ENCODE measurements at places on chromosomes 11 and 22.

DNA sequence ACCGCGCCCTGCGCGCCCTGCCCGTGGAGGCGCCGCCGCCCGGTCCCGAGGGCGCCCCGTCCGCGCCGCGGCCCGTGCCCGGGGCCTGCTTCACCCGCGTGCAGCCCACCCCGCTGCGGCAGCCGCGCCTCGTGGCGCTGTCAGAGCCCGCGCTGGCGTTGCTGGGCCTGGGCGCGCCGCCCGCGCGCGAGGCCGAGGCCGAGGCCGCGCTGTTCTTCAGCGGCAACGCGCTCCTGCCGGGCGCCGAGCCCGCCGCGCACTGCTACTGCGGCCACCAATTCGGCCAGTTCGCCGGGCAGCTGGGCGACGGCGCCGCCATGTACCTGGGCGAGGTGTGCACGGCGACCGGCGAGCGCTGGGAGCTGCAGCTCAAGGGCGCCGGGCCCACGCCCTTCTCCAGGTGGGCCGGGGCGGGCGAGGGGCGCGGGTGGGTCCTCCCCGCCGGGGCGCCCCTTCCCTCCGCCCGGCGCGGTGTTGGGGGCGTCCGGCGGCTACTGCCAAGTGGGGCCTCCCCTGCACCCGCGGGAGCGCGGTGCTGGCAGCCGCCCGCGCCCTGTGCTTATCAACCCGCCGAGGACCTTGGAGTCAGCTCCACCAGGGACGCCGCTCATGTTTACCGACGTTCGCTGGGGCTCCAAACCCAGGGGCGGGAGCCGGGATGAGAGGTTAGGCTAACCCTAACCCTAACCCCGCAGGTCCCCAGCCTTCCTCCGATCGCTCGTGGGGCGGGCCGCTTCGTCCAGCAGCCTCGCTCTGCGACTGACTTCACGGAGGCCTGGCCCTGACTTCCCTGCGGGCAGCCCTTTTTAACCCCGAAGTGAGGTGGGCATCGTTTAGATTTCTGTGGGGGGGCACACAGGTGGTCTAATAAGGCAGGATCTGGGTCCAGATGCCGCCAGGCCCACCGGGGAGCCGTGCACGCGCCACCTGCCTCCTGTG is 649 bp downstream of the SELENOO start:
- DNase-seq, result no peak

DNA sequence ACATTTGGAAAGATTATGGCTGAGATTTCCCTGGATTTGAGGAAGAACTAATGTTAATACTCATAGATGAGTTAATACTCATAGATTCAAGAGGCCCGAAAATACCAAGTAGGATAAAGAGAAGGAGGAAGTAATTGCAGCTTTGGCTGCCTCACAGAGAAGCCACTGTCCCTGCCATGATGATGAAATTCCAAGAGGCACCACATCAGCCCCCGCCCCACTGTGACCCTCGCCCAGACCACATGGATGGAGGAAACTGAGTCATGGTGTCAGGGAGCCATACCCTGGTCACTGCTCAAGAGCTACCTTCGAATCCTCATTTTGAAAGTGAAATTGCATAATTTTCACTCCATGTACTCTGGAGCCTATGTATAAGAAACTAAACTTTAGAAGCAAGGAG is 92.9 kb upstream of the SLC22A12 start:
- DNase-seq, result no peak

DNA sequence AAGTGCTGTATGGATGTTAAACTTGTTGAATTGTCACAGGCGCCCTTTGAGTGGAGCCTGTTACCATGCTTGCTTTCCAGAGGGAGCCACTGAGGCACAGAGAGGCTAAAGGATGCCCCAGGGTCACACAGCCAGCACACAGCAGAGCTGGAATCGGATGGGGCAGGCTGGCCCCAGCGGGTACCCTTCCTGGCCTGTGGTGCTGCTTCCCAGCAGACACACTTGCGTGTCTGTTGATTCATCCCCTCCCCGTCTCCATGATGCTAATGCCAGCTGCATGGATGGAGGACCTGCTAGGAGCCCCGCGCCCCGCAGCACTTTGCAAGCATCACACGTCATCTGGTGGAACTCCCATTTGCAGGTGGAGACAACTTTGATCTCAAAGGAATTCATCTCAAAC is 52.4 kb upstream of the SHISAL1 start:
- DNase-seq, result no peak

DNA sequence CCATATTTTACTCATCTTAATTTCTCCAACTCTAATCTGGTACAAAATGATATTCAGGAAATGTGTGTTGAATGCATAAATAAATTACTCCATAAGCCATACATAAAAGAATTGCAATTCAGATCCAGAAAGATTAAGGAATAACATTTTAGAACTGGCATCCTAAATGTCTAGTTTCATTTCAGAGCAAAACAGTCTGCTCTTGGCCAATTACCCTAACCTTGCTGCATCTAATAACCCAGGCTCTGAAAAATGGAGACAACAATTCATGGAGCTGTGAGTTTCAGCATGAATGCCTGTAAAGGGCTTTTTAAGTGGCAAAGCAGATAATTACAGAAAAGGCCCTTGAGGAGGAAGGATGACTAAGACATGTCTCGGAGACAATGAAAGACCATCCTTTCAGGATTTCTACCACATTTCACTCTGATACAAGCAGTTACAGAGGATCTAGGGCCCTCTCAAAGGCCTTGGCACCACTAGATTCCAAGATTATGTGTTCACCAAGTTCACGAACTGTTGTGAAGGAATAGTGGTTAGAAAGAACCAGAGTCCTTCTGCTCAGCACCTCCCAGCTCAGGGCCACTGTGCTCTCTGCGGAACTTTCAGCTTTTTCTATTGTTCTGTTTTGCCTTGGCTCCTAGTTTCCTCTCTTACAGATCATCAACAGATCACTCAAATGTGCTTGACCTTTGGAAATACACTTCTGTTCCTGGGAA is 157.6 kb upstream of the BLID start:
- peak; percentile 12 for DNase-seq

DNA sequence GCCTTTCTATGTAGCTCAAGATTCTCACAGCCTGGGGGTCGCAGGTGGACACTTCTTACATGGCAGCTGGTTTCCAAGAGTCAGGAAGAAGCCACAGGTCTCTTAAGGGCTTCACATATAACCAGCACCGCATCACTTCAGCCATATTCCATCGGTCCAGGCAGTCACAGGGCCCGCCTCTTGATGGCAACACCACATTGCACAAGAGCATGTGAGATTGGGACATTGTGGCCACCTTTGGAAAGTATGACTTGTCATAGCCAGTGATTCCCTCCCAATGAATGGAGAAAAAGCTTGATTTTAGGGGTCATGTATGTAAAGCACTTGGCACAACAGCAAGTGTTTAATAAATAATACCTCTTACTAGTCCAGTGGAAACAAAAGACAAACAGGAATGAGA is 98.3 kb downstream of the NCAM1 start:
- no peak for DNase-seq

GRCh38 chr22:50720301-50721256 is 17.4 kb upstream of the ACR start:
- DNase-seq, result no peak

- peak; percentile 42 for DNase-seq
These were observed 19.2 kb downstream of the TP53I11 start for GRCh38 chr11:44931466-44931865.

DNA sequence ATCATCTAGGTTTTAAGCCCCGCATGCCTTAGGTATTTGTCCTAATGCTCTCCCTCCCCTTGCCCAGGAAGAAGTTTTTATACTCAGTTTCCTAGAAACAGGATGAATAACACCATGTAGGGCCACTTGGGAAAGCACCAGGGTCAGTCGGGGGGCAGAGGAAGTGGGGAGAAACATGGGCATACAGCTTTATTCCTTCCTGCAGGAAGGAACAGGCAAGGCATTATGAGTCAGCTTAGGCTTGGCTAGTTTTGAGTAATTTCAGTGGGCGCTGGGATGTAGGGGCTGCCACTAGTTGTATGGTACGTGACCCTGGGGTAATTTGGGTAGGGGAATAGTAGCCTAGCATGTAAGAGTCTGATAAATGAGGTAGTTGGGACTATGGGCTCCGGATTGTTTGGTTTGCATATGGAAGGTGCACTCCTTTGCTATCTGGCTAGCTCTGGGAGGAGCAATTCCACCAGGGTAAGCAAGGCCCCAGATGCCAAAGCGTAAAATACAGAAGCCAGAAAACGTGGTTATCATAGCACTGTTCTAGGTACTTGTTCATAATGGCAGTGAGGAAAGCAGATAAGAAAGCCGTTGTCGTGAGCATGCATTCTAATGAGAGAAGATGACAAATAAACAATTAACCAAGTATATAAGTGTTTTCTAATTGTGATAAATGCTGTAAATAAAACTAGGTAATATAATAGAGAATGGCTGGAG is 24.8 kb downstream of the ACER3 start:
- peak; percentile 93 for DNase-seq

GRCh38 chr11:113626736-113627135 is 79.4 kb downstream of the TMPRSS5 start:
- DNase-seq, result no peak

- DNase-seq, result no peak
These were observed 64.2 kb upstream of the OLFML1 start for GRCh38 chr11:7421136-7421535.
